ENCODE measurements at places on chromosomes 12 and 14.

DNA sequence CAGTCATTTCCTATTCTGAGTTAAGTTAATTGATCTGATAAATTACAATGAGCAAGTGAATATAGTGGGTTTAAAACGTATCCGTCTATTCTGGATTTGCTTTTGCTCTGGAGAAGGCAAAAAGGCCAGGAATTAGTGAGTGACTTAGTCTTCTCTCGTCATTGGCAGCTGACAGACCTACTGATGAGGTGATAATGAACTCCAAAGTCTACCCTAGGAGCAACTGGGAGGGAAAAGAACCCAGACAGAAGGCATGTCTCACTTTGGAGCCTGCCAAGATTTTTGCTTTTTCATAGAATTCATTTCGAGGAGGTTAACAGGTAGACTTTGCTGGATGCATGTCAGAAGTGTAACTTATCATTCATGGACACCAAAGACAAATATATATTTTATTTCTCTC lies 270.3 kb downstream of the FBXL14 start:
- no peak for DNase-seq

GRCh38 chr12:12892681-12893141 lies 1.3 kb downstream of the GPRC5A start:
- DNase-seq = no peak

DNA sequence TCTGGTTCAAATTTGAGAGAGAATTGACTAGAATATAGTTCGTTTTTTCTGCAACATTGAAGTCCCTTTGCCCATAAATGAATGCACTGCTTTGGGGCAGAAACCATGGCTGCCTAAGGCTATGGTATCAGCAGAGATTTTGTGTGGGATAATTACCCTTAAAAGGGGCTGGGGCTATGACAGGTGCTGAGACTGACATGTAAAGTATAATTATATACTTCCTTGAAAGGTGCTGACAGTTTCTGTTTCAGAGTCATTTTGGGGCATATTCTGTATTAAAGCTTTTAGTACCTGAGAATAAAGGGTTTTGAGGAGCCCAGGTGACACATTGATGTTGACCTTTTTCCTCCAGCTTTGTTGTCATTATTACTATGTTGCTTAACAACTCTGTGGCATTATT lies 150.3 kb upstream of the PTPRQ start:
- DNase-seq = no peak

- no peak for DNase-seq
Observed at GRCh38 chr14:92819011-92819597, 25.0 kb downstream of the GOLGA5 start.

DNA sequence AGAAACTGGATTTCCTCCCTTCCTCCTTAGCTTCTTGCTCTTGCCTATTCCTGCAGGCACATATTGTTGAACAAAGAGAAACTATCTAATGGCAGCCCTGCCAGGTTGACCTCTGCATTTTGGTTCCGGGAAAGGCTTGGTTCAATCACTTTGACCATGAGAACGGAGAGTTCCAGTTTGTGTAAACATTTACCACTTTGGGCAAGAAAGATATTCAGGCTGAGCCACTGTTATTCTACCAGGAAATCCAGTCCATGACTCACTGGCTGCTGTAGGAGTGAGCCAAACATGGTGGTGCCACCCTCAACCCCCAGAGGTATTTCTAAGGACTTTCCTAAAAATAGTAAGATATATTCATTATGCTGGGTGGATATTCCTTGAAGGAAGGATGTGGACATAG lies 242.2 kb upstream of the OR4E1 start:
- DNase-seq = no peak

DNA sequence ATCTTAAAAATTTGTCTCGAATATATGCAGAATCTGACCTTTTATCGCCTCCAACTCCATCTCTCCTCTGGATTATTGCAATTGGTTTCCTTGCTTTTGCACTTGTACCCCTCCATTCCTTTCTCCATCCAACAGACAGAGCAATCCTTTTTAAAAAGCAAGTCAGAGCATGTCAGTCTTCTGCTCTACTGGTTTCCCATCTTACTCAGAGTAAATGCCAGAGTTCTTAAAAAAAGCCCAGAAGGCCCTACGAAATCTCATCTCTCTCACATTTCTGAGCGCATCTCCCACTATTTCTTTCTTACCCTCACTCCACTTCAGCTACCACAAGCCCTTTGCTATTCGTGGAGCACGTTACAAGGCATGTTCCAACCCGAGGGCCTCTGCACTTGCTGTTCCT lies 236.9 kb upstream of the DDHD1 start:
- DNase-seq = no peak

DNA sequence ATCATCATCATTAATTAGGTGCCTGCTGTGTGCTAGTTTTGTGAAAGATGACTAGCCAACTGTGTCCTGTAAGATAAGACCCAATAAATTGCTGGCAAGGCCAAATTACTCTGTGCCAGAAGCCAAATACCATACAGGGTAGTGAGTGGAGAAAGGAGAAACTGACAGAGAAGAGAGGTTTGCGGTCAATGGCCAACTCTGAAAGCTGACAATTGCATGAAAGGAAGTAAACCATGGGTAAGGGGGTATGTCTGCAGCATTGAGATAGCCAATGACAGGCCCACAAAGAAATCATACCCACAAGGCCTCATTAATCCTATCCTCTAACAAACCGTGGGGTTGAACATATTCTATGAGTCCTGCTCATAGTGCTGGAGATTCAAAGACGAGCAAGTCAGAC lies 236.6 kb upstream of the CCDC196 start:
- DNase-seq = no peak

DNA sequence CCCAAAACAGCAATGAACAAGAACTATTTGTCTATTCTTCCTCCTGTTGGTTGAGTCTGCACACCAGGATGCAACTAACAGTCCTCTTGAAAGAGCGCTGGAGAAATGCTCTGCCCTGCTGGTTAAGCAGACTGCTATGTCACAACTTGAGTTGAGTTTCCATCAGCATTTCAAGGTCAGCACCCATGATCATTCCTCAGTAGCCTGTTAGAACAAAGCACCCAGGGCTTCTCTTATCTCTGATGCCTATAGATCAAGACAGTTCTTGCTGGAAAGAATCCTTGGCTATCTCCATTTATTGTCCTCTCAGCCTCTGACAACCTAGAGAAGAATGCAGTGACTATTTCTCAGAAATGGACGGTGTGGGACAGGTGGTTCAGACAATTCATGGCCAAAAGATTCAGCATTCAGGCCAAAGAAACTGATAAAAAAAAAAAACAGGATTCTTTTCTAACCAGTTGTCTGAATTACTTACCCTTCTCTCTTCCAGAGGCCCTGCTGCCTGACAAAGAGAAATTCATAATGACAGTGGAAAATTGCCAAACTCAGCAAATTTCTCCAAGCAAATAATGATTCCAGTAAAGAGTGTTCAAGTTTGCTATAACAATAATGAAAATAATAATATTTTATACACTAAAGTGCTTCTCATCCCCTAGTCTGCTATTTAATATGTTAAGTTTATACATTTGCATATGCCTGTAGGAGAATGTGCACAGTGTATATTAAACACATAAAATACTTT lies 306.7 kb downstream of the EMP1 start:
- DNase-seq = no peak

- DNase-seq = no peak
Observed at GRCh38 chr12:105804591-105805265, 334.0 kb downstream of the NUAK1 start.

GRCh38 chr12:34244608-34245007 lies 222.3 kb downstream of the ALG10 start:
- DNase-seq = no peak
